Retinal pigment epithelial cell (primary cell): ENCODE measurements at places on chromosomes 13 and 19.

GRCh38 chr13:66556306-66556705 is 673.8 kb downstream of the PCDH9 start:
- no peak for DNase-seq

GRCh38 chr19:8046569-8047165 is 5.9 kb upstream of the CCL25 start:
- no peak for DNase-seq

DNA sequence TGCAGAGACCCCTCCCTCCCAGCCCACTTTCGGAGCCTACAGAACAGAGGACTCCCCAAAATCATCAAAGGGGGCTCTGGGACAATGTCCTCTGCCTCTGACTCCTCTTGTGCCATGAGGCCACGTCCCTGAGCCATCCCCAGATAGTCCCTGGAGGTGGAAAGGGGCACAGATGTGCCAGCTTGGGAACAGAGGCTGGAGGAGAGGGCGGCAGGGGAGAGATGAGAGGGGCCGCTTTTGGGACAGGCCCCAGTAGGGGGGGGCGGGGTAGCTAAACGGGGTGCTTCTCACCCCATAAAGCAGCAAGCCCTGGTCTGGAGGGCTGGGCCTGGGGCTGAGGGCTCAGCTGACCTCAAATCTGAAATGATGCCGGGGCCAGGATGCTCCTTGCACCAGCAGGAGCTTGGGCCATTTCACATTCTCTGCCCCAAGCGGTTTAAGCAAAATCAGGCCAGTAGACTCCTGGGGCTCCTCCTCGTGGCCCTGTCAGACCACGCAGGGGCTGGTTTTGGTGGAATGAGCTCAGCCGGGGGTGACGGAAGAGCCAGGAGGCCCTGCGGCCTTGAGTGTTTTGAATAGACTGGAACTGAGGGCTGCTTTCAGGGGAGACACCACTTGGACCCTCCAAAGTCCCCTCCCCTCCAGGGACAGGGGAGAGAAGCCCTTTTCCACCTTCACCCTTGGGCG is 27.1 kb downstream of the ONECUT3 start:
- DNase-seq = no peak

- no peak for DNase-seq
Observed at GRCh38 chr19:645912-646778, 6.5 kb downstream of the FGF22 start.

- DNase-seq = no peak
Observed at GRCh38 chr13:18953139-18953930, 228.3 kb downstream of the TUBA3C start.

- DNase-seq = peak; percentile 74
Observed at GRCh38 chr13:72970956-72971355, 87.8 kb upstream of the KLF5 start.

- DNase-seq = no peak
Observed at GRCh38 chr13:23007426-23007825, 173.4 kb upstream of the SGCG start.

DNA sequence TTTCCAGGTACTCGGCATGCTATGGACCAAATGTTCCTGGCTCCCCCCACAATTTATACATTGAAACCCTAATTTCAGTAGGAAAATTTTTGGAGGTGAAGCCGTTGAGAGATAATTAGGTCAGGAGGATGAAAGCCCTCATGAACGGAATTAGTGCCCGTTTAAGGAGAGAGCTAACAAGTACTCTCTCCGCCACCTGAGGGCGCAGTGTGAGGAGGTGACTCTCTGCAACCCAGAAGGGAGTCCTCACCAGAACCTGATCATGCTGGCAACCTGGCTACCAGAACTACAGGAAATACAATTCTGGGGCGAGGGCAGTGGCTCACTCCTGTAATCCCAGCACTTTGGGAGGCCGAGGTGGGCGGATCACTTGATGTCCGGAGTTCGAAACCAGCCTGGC is 397.8 kb downstream of the SLITRK5 start:
- no peak for DNase-seq

DNA sequence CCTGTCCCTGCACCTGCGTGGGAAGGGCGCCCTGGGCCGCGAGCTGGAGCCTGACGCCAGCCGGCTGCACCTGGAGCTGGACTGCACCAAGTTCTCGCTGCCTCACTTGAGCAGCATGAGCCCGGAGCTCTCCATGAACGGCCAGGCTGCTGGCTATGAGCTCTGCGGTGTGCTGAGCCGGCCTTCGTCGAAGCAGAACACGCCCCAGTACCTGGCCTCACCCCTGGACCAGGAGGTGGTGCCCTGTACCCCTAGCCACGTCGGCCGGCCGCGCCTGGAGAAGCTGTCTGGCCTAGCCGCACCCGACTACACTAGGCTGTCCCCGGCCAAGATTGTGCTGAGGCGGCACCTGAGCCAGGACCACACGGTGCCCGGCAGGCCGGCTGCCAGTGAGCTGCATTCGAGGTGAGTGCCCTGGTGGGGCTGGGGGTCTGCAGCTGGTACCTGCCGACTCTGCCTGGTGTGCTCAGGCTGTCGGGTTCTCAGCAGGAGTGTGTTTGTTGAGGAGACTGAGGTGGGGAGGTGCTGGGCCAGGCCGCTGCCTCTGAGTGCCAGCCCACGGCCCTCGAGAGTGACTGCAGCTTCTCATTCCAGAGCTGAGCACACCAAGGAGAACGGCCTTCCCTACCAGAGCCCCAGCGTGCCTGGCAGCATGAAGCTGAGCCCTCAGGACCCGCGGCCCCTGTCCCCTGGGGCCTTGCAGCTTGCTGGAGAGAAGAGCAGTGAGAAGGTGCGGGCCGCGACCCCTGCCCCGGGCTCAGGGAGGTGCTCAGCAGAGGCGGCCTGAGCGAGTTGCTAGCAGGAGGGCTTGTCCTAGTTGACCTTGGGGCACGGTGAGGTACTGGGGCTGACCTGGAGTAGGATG is 19.5 kb downstream of the PLEKHJ1 start:
- DNase-seq = no peak

GRCh38 chr13:95607366-95607765 is 37.1 kb downstream of the DZIP1 start:
- peak; percentile 14 for DNase-seq

GRCh38 chr19:49749055-49749716 is 13.9 kb downstream of the TSKS start:
- no peak for DNase-seq

DNA sequence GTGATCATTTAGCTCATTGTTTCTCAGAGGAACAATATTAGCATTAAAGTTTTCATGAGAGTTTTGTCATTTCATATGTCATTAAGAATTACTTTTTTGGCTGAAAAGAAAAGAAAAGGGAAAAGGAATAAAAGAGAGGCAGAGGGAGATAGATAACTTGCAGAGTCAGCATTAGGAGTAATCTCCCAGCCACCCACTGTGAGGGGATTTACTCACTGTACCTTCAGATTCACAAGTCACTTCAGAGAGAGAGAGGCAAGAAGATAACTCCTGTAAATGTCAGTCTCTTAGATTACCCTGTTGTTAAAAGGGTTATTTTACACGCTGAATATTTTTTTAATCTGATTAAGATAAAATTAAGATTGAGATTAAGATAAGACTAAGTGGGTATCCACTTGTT is 125.2 kb downstream of the POU4F1 start:
- no peak for DNase-seq

- DNase-seq = no peak
Observed at GRCh38 chr13:76607866-76608265, 278.3 kb downstream of the KCTD12 start.

GRCh38 chr19:42069619-42070351 is at the start of gene GRIK5:
Gene GRIK5 (minus strand): TSS chr19:42070206. CDS start chr19:42065770, 4,436 bp downstream.
- no peak for DNase-seq

DNA sequence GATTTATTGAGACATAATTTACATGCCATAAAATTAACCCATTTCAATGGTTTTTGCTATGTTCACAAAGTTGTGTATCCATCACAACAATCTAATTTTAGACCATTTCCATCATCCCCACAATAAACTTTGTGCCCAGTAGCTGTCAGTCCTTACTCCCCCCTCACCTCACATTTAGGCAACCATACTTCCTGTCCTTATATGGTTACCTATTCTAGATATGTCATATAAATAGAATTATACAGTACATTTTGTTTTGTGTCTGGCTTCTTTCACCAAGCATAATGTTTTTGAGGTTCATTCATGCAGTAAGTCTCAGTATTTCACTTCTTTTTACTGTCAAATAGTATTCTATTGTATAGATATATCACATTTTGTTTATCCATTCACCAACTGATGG is 23.2 kb upstream of the RPL21 start:
- DNase-seq = no peak

- peak; percentile 73 for DNase-seq
Observed at GRCh38 chr13:73138276-73138637, 79.5 kb downstream of the KLF5 start.

GRCh38 chr13:23905766-23906165 is 8.5 kb upstream of the C1QTNF9B start:
- no peak for DNase-seq

DNA sequence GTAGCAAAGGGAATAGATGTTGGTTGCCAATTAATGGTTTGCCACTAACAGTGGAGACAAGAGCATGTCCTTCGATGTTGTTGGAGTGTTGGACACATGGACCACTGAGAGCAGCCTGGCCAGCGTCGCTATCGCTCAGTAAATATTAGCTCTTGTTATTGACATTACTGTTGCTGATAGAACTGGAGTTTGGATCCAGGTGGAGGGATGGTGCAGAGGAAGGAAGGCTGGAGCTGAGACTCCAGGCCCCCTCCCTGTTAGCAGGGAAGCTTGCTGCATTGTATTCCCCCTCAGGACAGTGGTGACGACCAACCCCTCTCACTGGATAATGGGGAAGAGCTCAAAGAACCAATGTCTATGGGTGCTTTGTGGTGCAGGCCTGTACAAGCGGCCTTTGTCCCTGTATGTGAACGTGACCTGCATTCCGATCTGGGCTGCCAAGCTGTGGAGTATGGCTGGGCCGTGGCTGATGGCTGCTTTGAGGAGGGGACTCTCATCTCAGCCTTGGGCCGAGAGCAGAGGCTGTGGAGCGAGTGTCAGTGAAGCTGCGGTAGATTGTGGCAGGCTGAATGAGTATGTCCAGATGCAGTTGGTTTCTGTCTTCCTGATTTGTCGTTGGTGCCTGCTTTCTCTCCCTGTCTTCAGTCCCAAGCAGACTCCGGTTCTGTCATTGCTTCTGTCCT is 7.0 kb downstream of the CLASRP start:
- no peak for DNase-seq

DNA sequence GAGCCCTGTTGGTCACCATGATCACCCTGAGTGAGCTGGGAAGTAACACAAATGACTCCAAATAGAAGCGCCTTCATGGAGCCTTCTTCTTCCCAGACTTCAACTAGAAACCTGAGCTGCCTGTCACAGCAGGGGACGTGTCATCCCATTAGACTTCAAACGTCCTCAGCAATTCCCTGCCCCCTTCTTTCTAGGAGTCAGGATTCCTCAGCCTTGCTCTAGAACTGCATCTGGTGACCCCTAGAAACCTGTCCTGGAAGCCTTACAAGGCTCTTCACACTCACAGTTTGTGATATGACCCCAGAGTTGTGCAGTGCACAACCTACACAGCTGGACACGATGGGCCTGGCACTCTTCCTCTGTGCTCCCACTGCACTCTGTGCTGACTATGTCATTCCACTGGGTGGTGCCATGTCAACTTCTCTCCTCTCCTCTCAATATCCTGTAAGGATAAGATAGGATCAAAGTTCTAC is 23.6 kb upstream of the TTYH1 start:
- DNase-seq = no peak

GRCh38 chr13:48210178-48210577 is 22.8 kb upstream of the ITM2B start:
- DNase-seq = no peak

DNA sequence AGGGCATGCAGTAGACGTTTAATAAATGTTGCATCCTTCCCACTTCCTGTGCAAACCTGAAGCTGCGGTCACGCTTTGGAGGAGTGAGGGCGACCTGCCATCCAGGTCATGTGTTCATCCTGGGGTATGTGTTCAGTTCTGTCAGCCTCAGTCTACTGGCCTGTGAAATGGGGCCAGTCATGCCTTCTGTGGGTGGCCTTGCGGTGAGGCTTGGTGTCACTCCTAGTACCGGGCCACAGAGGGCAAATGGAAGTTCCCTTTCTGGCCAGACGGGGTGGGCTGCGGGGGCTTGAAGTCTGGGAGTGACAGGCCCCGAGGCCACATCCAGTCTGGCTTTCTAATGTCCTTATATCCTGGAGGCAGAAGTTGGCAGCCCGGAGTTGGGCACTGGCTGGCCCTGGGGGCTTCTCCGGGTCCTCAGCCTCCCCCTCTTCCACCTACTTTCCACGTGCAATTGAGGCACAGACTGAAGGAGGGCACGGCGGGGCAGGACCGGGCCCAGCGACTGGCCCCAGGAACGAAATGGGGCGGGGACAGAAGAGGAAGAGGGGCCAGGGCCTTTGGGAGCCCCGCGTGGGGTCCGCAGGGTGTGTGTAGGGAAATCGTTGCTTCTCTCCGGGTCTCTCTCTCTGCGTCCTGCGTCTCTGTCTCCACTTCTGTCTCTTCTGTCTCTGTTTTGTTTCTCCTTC is 11.1 kb downstream of the PDE4A start:
- DNase-seq = no peak

DNA sequence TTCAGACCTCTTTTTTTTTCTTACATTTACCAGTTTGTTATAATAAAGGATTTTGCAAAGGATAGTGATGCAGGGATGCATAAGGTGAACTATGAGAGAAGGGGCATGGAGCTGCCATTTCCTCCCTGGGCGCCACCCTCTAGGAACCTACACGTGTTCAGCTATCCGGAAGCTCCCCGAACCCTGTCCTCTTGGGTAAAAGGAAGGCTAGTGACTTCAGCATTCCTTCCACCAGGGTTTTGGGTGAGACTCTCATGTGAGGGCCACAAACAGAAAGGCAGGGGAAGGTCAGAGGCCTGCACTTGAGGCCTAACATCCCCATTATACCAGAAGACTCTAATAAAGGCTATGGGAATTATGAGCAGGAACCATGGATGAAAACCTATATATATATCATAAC is 57.3 kb downstream of the IFT88 start:
- no peak for DNase-seq

GRCh38 chr19:15251749-15252397 is 19.6 kb upstream of the EPHX3 start:
- peak; percentile 59 for DNase-seq

GRCh38 chr19:3868770-3869456 is at the start of gene ZFR2:
Gene ZFR2 (minus strand): TSS chr19:3869038. CDS start chr19:3869017, 21 bp downstream.
- no peak for DNase-seq

- DNase-seq = no peak
Observed at GRCh38 chr13:46698014-46698413, 98.9 kb downstream of the ESD start.

DNA sequence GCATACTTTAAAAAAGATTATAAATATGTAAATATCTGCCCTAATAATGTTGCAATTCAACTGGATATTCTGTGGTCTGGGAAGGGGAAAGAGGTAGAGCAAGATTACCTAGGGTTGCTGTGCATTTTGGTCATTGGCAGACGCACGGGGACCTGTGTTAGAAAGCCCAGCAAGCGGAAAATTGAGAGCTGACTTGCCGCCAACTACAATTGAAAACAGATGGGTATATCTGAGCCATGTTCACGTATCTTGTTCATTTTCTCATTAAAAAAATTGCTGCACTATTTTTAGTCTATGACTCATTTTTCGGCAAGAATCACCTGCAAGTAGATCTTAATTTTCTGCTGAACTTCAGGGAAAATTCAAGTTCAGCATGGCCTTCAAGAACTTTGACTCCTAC is 308.5 kb upstream of the TMTC4 start:
- DNase-seq = no peak
